Suprapubic skin (tissue), 4 donors: ENCODE measurements at places on chromosomes 11 and 22. TPM values are rescaled to one million over a fixed set of nuclear protein-coding genes. Genes with fewer than 3 reads are reported as not detected.

Gene PKDREJ
- 0.34 TPM for total RNA-seq

Gene GLB1L3
- 5.8 TPM for total RNA-seq

Gene GVQW3
- 0.72 TPM for total RNA-seq

DNA sequence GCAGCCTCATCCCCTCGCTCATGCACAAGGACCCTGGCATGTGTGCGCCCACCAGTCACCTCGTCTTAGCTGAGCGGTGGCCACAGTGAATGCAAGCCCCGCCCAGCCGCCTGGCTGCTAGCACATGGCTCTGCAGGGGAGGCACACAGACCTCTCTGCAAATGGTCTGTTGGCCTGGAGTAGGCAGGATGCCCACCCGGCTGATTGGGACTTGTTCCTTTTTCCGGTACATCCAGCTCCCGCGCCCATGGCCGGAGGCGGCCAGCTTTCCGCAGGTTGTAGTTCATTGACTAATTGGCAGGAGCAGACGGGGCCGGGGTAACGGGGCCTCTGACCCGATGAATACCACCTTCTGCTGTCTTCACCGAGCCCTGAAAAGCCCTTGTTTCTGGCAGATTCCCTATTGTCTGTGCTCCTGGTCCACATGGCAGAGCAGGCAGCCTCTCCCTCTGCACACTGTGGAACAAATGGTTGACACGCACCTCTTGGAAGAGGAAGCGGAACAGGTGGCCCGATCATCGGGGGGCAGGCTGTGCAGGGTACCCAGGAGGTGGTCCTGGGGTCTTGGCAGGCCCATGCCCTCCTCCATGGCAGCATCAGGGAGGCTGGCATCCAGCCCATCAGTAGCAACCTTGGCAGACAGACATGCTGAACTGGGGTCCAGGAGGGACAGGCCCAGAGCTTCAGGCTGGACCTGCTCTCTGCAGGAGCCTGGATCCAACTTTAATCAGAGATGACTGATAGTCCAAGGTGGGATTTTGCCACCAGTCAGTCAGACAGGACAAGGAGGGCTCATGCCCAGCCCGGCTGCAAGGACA is 1512.0 kb downstream of the BRD1 start:
- DNase-seq = peak; percentile 72

DNA sequence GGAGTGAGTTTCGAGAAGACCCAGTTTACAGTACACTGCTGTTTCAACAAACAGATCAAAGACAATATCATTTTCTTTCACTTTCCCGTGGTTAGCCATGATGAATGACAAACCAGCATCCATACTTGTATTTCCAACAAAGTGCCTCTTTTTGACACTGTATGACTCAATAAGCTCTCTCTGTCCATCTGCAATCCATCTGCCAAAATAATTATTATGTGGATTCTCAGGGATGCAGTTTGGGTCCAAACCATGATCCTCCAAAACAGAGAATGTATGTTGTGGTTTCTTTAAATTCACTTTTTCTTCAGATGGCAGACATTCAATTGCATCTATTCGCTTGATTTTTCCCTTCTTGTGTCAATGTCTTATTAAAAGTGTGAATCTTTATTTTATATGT is 37.8 kb upstream of the RASD2 start:
- DNase-seq = no peak

DNA sequence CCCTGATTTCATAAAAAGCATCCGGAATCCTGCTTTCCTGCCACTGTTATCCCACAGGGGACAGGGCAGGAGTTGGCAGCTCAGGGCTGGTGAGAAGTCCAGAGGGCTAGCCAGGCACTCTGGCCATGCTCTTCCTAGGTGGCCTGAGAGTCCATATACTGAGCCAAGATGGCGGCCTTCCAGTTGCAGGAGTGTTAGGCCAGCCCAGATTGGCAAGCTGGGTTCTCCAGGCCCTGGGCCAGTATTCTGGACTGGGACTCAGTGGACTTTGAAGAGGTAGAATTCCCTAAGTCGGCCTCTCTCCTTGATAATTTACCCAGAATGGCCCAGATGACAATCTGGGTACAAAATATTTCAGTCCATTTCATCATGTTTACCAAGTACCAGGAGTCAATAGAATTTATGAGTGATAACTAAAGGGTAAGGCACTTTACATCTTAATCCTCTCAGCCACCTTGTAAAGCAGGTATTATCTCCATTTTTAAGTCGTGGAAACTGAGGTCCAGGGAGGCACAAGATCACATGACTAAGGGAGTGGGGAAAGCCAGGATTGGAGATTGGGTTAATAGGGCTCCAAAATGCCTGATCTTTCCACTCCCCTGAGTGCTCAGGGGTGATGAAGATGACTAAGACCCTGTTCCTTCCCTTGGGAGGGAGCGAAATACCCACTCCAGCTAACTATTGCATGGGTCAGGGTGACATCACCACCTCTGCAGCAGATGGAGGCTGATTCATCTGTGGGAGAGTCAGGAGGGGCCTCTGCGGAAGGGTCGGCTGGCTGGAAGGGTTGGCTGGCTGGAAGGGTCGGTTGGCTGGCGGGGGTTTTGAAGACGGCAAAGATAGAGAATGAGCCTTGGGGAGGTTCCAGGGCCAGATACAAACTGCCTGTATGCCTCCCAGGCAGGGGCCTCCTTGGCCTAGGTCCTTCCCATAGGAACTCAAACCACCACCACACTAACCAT is 1.2 kb upstream of the MICALL1 start:
- DNase-seq = no peak

- DNase-seq = no peak
These were observed 40.5 kb downstream of the DUSP8 start for GRCh38 chr11:1531449-1532013.

- no peak for DNase-seq
These were observed 354.2 kb downstream of the TBC1D22A start for GRCh38 chr22:47116426-47117341.

DNA sequence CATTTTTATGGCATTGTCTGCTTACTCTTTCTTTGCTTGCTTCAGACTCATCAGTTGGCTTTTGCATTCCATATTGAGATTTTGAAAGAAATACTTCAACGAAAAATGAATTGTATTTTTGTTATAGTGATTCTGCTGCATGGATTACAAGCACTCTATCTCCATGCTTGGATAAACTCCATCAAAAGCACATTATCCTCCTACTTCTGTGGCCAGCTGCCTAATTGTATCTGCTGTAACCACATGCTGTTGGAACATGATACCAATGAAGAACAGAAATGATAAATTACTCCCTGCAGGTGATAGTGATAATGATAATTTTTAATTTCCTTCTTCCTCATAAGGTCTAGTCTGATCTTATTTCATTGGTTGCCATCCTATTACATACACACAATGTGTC is 100.8 kb downstream of the PRMT3 start:
- DNase-seq = no peak

GRCh38 chr11:65987336-65987735 is 14.6 kb downstream of the EIF1AD start:
- no peak for DNase-seq

GRCh38 chr11:86128914-86129313 is 60.0 kb upstream of the PICALM start:
- no peak for DNase-seq

- DNase-seq = no peak
These were observed 636.6 kb downstream of the NTM start for GRCh38 chr11:132006884-132007580.

DNA sequence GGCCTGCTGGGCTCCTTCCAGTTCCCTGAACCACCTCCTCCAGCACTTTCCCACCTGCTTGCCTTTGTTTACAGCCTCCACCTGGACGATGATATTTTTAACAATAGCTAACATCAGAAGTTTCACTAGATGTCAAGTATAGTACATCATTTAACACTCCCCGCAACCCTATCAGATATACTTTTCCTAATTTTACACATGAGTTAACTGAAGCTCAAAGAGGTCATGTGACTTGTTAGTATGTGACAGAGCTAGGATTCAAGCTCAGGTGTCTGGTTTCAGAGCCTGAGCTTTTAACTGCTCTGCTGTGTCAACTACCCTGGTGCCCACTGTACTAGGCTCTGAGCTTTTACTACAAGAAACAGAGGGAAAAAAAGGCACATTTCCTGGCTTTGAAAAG is 14.3 kb upstream of the HPX start:
- DNase-seq = no peak
